ENCODE measurements at places on chromosomes 4 and X.

DNA sequence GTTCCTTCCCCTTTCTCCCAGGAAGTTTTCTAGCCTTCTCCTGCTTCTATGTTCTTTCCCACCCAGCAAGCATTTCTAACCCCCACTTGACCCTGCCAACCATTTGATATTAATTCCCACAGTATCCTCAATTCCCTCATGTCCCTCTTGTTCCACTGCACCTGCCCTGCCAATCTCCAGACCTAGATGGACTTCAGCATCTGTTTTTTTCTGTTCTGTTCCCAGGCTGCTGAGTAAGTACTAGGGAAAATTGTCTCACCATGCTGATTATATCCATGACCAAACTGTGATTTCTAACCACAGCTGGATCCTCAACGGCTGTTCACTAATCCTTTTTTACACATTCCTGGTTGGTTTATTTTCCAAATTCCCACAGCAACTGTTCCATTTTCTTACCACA, 37.7 kb downstream of the CLCN5 start:
- no peak for DNase-seq

DNA sequence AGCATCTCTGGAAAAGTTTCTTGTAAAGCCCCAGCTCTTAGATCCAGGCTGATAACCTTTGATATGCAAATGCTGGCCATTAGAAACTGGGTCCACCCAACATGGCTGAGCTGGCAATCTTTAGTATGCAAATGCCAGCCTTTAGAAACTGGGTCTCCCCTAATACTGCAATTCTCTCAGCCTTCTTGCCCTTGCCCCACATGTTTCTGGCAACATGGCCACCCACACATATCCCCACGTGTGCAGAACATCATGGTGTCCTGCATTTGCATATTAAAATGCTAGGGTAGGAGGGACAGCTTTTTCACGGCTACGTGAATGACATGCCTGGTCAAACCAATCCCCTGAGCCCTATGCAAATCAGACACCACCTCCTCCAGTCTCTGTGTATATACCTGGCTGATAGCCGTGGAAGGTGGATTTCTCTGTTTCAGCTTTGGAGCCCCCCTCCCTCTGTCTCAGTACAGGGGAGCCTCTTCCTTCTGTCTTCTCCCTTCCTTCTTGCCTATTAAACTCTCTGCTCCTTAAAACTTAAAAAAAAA, 344.0 kb upstream of the NWD2 start:
- no peak for DNase-seq

DNA sequence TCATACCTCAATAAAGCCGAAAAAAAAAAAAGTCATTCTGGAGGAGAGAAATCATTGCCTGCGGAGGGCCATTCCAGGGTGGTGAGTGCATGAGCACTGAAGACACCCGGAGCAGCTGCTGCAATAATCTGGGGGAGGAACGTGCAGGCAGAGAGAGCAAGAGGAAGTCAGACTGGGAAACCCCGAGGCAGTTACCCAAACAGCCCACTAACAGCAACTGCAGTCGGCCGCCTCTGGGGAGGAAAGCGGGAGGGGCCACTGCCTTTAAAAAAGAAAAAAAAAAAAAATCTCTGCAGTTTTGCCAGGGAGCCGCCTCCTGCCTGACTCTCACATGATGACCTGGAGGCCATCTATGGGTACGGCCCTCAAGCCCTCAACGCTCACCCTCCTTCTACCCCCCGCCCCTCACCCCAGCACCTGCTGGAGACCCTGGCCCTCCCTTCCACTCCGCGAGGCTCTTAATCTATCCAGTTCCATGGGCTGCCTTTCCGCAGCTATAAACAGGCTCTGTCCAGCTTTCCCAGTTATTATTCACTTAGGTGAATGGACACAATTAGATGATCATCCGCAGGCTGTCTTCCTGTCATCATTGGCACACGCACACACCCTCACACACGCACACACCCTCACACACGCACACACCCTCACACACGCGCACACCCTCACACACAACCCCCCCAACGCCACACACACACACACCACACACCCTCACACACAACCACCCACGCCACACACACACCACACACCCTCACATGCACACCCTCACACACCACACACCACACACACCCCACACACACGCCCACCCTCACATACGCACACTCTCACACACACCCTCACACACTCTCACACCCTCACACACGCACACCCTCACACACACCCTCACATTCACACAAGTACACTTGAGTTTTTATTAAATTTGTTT, 3.4 kb upstream of the AVPR2 start:
- peak; percentile 60 for DNase-seq

- DNase-seq: no peak
Observed at GRCh38 chr4:151260526-151260925, 16.4 kb upstream of the PRSS48 start.

- DNase-seq: peak; percentile 13
Observed at GRCh38 chr4:152935631-152936445, at the start of gene FHDC1. FHDC1 (plus strand) TSS chr4:152936323; CDS start chr4:152943058, 6,735 bp downstream.

- no peak for DNase-seq
Observed at GRCh38 chr4:162157241-162157640, 6.6 kb downstream of the FSTL5 start.

GRCh38 chr4:110898290-110898689, 275.4 kb upstream of the PITX2 start:
- no peak for DNase-seq

DNA sequence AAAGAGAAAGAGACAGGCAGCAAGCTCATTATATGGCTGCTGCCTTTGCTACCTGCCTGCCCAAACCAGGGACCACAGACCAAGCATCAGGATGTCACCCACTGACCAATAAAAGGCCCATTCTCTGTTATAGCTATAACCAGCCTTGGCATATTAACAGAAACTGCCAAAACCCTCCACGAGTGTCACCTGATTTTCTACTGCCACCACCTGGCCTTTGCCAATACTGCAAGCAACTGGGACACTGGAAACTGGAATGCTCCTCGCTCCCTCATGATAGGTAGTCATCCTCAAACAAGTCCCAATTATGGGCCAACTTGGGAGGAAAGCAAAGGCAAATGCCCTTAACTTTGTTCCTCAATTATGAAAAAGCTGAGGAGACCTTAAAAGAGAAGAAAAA, 76.0 kb downstream of the SPIN4 start:
- no peak for DNase-seq

GRCh38 chr4:144967161-144967560, 130.8 kb downstream of the ANAPC10 start:
- no peak for DNase-seq

- no peak for DNase-seq
Observed at GRCh38 chr4:80475798-80476197, 140.3 kb downstream of the CFAP299 start.

DNA sequence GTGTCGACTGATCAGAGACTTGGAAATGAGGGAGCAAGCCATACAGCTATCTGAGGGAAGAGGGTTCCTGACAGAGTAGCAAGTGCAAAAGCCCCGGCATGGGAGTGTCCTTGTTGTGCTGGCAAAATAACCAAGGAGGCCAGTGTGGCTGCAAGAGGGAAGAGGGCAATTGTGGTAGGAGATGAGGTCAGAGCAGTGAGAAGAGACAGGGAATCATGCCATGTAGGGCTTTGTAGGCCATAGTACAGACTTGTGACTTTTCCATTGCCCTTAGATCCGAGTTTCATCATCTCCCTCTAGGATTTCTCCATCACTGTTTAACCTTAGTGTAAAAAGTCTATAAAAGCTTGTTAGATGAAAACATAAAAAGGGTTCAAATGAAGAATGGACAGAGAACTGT, 76.2 kb downstream of the DOCK11 start:
- DNase-seq: no peak

DNA sequence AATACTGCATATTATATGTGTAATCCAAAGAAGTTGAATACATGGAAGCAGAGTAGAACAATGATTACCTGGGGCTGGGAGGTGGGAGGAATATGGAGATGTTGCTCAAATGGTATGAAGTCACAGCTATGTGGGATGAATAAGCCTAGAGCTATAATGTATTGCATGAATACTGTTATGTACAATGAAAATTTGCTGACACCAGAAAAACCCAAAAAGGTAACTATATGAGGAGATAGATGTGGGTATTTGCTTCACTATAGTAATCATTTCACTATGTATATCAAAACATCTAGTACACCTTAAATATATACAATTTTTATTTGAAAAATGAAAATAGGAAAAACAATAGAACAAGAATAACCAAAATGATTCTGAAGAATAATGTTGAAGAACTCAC, 11.2 kb downstream of the PAGE3 start:
- no peak for DNase-seq

DNA sequence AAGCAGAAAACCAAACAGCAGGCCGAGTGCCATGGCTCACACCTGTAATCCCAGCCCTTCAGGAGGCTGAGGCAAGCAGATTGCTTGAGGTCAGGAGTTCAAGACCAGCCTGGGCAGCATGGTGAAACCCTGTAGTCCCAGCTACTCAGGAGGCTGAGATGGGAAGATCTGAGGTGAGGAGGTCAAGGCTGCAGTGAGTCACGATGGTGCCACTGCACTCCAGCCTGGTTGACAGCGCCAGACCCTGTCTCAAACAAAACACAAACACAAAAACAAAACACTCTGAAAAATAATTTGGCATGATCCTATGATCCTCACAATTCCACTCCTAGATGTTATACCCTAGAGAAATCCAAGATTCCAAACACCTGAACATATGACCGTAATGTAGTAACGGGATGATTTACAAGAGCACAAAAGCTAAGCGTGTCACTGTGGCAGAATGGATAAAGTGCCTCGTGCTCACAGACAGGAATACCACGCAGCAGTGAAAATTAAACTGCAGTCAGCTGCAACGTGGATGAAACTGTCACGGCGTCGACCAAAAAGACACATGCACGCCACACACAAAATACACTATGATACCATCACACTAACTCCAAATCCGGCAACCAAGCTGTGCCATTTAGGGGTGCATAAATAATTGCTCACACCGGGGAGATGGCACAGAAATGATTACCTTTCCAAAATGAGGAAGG, 1.7 kb downstream of the NELFA start:
- no peak for DNase-seq

GRCh38 chrX:53622431-53622830, 64.1 kb downstream of the HUWE1 start:
- no peak for DNase-seq

DNA sequence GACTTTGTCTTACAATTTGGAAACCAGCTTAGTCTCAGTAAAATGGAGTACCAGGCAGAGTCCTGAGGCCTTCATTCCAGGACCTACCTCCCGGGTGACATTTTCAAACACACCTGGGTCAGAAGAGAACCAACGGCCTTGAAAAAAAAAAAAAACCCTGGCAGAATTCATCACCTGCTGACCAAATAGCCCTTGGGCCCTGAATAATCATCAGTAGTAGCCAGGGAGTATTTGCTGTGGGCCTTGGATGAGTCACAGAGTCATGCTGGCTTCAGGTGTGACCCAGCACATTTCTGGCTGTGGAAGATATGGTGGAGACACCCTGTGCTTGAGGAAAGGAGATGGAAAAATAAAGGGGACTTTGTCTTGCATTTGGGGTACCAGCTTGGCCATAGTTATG, 92.2 kb downstream of the LPAR4 start:
- no peak for DNase-seq

DNA sequence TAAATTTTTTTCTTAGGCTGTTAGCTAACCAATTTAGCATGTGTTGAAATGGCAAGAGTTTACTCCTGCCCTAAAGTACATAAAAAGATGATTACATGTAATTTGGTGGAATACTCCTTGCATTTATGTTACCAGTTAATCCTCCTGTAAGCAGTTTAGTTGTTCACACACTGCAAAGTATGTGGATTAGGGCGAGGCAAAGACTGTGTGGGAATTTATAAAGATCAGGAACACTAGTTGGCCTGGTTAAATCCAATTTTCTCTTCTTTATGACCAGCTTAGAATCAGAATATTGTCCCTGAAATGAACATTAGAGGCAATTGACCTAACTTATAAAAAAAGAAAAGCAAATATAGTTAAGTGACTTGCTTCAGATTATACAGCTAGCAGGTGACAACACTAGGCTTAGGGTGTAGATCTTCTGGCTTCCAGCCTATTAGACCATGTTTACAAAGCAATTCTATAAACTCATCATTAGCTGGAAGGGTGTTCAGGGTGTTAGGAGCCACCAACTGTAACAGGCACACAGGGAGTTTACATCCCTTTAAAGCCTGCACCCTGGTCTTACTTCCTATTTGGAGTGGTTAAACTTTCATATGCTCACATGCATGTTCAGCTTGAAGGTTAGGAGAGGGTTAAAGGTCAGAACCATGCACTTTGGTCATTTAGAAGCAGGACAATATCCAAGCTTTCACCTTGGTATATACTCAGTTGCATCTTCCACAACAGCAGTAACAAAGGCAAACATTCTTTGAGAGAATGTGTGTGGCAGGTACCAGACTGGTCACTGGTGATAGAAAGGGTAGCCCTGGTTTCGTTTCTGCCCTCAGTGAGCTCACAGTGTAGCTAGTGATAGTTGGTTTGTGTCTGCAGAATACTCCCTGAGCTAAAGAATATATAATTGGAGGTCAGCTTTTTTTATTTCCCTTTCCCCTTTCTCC, 72.6 kb downstream of the GC start:
- no peak for DNase-seq

- no peak for DNase-seq
Observed at GRCh38 chr4:16082426-16083240, 1.2 kb downstream of the PROM1 start.

GRCh38 chr4:83129264-83129663, 14.7 kb upstream of the PLAC8 start:
- DNase-seq: no peak

DNA sequence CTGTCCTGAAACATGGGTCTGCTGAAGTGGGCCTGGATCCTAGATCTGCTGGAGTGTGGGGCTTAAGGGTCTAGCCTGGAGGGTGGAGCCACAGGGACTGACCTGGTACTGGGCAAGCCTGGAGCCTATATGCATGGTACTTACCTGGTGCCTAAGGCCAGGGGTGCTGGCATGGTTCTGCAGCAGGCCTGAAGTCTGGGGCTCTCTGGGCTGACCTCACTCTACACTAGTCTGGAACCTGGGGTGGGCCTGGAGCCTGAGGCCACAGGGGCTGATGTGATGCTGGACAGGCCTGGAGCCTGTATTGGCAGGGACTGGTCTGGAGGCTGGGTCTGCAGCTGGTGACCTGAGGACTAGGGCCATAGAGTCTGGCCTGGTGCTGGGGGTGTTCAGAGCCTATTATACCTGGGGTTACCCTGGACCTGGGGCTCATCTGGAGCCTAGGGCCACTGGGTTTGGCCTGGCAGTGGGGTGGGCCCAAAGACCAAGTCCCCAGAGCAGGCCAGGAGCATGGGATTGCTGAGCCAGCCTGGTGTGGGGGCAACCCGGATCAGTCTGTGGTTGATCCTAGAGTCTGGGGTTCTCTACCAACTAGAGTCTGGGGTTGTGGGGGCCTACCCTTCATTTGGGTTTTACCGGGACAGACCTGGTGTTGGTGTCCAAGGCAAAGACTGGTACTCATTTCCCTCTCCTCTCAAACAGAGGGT, 179.6 kb downstream of the SLC4A4 start:
- DNase-seq: no peak

GRCh38 chrX:26918631-26919030, 544.5 kb downstream of the PPP4R3C start:
- no peak for DNase-seq

GRCh38 chr4:144701683-144702233, 55.8 kb downstream of the HHIP start:
- DNase-seq: no peak

- no peak for DNase-seq
Observed at GRCh38 chr4:7747566-7747965, 192.1 kb downstream of the AFAP1 start.
